Activated T-cell treated with anti-CD3 and anti-CD28 coated beads for 1 hour (primary cell): ENCODE measurements at places on chromosomes 6 and 20.

- DNase-seq = no peak
These were observed 14.8 kb downstream of the TP53RK start for GRCh38 chr20:46674253-46675083.

GRCh38 chr6:105677671-105678475, 275.0 kb upstream of the PREP start:
- no peak for DNase-seq

DNA sequence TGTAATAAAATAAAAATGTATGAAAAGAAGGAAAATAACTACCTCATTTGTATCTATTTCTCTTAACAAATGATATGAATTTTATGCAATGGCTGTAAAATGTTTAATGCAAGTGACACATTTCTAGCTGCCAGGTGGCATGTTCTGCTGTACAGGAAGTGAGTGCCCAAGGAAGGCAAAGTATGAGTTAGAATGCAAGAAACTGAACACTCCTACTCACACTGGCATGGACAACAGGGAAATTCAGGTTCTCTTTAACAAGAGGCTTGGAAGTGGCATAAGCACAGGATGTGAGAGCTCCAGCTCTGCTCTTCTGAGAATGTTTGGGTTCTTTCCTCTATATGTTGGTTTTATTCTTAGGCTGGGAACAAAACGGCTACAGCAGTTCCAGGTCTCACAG, 20.4 kb upstream of the LAMA4 start:
- DNase-seq = no peak

DNA sequence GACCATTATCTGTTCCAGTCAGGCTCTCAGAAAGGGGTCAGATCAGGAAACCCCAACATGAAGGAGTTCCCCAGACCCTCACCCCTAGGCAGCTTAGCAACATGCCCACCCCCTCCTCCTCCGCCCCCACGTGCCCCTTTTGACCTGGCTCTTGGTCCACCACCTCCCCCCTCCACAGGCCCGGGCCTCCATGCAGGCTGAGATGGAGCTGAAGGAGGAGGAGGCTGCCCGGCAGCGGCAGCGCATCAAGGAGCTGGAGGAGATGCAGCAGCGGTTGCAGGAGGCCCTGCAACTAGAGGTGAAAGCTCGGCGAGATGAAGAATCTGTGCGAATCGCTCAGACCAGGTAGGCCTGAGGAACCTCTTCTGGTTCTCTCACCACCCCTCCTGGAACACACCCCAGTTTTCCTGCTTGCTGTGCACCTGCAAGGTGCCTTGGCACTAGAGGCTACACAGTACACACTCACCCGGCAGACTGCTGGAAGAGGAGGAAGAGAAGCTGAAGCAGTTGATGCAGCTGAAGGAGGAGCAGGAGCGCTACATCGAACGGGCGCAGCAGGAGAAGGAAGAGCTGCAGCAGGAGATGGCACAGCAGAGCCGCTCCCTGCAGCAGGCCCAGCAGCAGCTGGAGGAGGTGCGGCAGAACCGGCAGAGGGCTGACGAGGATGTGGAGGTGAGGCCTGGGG, 21.9 kb downstream of the DEF6 start:
- DNase-seq = no peak

GRCh38 chr20:24629668-24630067, 160.2 kb downstream of the SYNDIG1 start:
- no peak for DNase-seq

GRCh38 chr6:91438570-91438969, 851.7 kb upstream of the MAP3K7 start:
- DNase-seq = no peak

- DNase-seq = no peak
These were observed 379.2 kb downstream of the BMP2 start for GRCh38 chr20:7146552-7147219.

- DNase-seq = no peak
These were observed 18.1 kb downstream of the PLEKHG1 start for GRCh38 chr6:150617496-150618460.

- no peak for DNase-seq
These were observed 2.1 kb downstream of the MBOAT1 start for GRCh38 chr6:20210158-20210557.

DNA sequence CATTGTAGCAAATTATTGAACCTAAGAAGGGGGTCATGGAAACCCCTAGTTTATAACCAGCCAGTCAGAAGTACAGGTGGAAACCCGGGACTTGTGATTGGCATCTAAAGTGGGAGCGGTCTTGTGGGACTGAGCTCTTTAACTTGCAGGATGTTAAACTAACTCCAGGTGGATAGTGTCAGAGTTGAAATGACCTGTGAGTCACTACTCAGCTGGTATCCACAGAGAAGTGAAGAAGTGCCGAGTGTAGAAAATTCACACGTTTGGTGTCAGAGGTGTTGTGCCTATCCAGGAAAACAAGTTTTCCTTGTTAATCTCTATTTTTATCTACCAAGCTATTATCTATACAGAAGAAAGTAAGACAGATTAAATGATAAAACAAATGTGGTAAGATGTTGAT, 179.7 kb downstream of the ADGRG6 start:
- no peak for DNase-seq

- no peak for DNase-seq
These were observed 639.6 kb downstream of the EPHA7 start for GRCh38 chr6:92779746-92780145.

DNA sequence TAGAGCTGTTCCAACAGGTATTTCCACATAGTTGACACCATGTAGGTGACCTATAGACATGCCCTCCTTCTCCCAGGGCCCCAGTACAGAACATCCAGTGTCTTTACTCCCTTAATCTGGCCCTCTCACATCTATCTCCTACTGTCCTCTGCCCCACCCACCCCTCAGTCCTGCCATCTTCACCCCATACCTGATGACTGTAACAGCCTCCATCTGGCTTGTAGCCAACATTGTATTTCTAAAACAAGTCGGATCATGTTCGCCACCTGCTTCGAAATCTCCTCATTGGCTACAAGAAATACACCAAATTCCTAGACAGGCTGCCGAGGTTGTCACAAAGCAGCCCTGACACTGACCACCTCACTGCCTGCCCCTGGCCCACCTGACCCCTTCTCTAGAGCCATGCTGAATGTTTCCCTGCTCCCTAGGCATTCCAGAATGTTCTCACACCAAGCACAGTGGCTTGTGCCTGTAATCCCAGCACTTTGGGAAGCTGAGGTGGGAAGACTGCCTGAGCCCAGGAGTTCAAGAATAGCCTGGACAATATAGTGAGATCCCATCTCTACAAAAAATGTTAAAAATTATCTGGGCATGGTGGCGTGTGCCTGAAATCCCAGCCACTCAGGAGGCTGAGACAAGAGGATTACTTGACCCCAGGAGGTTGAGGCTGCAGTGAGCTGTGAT, 6.0 kb downstream of the ZC3H12D start:
- DNase-seq = no peak

DNA sequence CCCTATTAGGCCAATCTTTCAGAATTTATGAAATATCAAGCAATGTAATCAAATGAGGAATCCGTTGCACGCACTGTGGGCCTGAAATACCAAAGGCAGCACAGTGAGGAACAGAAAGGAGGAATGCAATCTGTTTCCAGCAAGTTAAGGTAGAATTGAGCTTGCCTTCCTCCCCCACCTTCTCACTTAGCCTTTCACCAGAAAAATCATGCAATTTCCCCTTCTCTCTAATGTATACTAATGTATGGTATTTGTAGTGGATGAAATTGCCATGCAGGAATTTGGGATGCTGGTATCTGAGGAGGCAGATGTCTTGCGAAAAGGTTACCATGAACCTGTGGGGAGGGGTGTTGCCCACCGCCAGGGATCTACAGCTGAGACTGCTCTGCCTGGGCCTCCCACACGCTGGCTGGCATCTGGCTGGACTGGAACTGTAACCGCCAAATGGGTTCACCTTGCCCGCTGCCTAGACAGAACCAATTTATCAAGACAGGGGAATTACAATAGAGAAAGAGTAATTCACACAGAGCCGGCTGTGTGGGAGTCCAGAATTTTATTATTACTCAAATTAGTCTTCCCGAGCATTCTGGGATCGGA, 222.4 kb upstream of the MYLIP start:
- DNase-seq = no peak

- peak; percentile 11 for DNase-seq
These were observed 522 bp upstream of the EPB41L1 start for GRCh38 chr20:36153736-36154699.

GRCh38 chr20:2084703-2085102, 16.9 kb upstream of the STK35 start:
- no peak for DNase-seq

DNA sequence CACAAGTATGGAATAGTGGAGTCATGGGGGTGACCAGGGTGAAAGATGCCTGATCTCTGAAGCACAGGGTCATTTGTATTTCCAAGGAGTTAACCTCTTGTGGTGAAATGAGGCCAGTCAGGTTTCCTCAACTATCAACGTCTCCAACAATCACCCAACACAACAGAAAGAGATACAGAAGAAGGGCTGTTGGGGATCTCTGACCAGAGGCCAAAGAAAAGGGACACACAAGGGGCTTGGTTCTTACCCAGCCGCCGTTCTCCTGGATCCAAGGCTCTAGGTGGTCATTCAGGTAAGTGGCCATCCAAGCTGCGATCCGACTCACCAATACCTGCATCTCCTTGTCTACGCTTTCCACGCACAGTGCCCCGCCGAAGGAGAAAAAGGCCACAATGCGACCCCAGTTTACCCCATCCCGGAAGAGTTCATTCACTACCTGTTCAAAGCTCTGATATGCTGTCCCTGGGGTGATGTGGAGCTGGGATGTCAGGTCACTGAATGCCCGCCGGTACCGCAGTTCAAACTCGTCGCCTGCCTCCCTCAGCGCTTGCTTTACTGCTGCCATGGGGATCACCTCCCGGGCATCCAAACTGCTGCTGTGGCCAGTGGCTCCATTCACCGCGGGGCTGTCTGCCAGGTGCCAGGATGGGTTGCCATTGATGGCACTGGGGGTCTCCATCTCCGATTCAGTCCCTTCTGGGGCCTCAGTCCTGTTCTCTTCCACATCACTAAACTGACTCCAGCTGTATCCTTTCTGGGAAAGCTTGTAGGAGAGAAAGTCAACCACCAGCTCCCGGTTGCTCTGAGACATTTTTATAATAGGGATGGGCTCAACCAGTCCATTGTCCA, 1.0 kb downstream of the BCL2L1 start:
- DNase-seq = no peak

DNA sequence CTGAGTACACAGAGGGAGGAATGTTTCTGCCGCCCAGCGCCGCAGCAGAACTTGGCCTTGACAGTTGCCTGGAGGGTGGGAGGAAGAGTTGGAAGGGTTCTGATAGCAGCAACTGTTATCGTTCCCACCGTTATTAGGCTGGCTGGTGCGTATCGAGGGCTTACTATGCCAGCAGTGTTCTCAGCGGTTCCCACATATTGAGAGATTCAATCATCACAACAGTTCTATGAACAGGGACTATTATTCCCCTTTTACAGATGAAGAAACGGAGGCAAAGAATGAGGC, 380.1 kb upstream of the SULF2 start:
- DNase-seq = no peak

- DNase-seq = no peak
These were observed 16.3 kb downstream of the SS18L1 start for GRCh38 chr20:62159839-62160238.

DNA sequence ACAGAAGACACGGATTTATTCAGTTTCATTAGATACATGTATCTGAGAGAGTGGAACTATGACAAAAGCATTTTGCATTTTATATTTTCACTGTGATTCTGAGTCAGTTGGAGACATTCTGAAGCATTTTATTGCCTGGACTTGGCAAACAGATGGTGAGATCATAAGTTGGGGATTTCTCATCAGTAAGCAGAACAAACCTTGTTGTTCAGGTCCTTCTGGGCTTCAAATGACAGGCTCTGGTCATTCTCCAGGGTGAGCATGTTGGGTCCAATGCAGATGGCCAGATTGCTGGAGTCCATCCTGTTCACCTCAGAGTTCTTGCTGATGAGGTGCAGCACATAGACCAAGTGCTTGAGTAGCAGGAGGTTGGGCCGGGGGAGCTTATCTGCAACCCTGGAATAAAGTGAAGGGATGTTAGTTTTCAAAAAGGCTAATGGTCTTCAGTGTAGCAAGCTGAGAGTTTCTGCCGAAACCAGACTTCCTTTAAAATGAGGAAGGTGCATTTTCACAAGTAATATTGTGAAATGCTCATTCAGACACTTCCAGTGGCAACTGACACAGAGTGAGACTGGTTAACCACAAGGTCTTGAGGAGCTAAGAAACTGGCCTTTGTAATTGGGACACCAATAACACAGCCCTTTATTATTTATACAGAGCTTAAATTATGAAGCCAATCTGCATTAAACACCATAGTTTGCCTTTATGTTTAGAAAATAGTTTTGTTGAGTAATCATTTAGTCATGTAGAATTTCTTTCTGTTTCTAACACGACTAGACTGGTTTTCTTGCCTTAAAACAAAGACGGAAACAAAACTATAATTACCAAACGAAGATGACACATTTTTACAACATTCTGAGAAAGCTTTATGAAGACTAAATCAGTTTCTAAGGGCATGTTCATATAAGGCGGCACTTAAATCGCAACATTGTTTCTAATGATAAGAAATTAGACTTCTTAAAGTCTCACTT, 5.6 kb downstream of the TAGAP start:
- no peak for DNase-seq

- DNase-seq = no peak
These were observed 121.4 kb upstream of the TRAF3IP2 start for GRCh38 chr6:111727041-111727440.

- no peak for DNase-seq
These were observed 1.6 kb upstream of the TOMM6 start for GRCh38 chr6:41785689-41786450.

DNA sequence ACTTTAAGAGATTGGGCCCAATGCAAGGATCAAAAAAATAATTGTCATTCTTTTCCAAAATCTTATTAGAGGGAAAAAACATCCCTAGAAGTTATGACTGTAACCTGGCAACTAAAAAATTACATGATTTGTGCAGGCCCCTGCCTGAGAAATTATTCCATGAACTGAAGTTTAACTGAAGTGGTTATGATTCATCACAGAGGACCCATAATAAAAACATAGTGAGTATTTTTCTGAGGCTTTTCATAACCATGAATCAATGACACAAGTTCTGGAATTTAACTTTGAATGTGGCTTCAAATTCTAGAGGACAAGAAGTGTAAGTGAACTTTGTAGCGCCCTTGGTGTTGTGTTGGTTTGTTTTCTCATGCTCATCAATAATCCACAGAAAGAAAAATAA, 31.1 kb upstream of the CARMIL1 start:
- DNase-seq = no peak

- DNase-seq = no peak
These were observed 83.7 kb downstream of the STXBP5 start for GRCh38 chr6:147287869-147288271.

DNA sequence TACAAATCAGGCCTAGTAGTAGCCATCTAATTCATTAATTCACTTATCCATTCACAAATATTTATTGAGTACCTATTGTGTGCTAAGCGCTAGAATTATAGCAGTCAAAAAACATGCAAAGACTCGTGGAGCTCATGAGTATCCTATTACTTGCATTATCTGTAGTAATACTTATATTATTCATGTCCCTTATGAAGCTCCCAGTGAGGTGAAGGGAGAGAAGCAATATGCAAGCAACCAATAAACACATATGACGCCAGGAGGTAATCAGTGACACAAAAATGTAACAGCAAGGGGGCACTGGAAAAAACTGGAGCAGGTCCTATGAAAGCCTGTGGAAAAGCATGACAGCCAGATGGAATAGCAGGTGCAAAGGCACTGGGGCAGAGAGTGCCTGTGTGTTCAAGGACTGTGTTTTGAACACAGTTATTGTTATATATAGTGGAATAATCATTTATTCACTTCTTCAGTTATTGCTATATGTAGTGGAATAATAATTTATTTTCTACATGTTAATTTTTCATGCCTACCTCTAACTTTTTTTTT, 109.5 kb downstream of the KIF13A start:
- DNase-seq = no peak
